Right forelimb (tissue), 1 donor: ENCODE measurements at places on chromosomes 2 and 18.
A peak's percentile ranks its signal among the peaks of the same experiment; 100 is the strongest.

GRCh38 chr18:56108478-56109367 is 520.7 kb upstream of the TCF4 start:
- no peak for DNase-seq

GRCh38 chr18:5771343-5771742 is 124.0 kb downstream of the TMEM200C start:
- DNase-seq, result no peak

DNA sequence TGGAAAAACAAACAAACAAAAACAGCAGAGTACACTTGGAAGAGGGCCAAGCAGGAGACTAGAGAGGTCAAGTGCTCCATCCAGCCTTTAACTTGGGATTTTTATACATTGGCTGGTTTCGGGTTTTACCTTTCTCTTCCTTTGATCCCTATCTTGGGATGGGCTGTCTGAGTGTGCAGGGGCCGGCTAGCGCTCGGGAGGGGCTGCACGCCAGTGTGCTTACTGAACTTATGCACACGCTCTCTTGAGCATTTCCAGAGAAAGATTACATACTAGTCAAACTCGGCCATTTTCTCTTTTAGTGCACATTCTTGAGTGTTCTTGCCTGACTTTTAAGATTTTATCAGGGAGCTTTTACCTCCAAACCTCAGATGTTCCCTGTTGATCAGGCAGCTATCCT is 707.8 kb downstream of the DSC3 start:
- no peak for DNase-seq

DNA sequence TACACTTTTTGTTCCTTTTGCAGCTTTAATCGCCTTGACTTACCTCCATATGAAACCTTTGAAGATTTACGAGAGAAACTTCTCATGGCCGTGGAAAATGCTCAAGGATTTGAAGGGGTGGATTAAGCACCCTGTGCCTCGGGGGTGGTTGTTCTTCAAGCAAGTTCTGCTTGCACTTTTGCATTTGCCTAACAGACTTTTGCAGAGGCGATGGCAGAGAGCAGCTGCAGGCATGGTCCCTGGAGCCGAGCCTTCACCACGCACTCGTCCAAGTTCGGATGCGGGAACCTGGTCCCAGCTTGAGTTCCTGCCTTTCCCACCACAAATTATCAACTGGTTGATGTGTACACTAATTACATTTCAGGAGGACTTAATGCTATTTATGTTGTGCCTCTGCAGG is 232.7 kb downstream of the ALPK2 start:
- no peak for DNase-seq

DNA sequence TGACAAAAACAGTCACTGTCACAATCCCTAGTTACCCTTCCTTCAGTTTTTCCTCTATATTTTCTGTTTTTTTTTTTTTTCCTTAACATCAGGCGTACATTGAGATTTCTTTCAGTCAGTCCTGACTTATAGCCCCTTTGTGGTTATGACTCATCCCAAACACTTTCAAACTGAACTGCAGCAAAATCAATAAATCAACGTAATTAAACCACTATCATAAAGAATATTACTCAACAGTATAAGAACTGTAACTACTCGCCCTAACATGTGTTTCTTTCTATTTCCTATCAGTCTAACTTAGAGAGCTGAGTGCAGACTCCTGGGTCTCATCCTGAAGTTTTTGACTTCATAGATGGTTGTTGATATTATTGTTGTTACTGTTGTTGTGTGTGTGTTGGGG is 523.5 kb downstream of the LRRTM4 start:
- DNase-seq, result no peak

DNA sequence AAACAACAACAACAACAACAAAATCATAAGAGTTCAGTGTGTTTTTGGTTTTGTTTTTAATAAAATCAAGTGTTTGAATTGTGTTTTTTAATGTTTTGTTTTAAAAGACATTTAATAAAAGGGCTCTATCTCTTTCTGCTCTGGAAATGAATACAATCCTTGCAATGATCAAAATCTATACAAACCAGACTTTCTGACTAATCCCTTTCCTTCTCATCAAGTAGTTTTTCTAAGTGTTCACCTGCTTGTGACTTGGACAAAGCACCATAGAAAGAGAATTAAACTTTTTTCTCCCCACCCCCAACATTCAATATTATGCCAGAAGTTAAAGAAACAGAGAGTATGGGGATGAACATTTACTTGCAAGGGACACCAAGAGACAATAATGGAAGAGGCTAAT is 61.4 kb downstream of the KCTD18 start:
- no peak for DNase-seq

GRCh38 chr2:88176352-88176984 is 6.3 kb downstream of the THNSL2 start:
- DNase-seq, result no peak

GRCh38 chr2:239540174-239540573 is 139.4 kb upstream of the HDAC4 start:
- DNase-seq, result no peak

GRCh38 chr2:24342110-24342910 is 18.0 kb downstream of the ITSN2 start:
- no peak for DNase-seq

DNA sequence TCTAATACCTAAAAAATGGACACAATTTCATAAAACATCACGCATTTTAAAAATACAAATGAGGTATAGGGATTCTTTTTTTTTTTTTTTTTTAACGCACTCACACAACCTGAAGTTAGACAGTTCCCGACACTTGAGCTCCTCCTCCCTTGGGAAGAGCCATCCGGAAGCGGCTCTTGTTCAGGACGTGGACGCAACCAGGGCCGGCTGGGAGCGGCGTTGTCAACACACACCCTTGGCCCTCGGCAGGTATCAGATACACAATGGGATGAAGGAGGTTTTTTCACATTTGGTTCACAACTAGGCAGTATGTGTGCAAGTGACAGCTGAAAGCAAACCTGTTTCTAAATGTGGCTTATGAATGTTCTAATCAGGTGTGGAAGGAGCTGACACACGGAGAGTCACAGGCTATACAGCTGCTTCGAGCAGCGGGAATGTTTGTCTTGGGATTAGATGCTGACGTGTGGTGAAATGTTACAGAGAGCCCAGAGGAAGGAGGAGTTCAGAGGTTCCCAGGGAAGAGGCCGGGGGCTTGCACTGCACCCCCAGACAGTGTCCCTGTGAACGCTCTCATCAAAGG is 111.1 kb downstream of the PXDN start:
- DNase-seq, result peak; percentile 15

GRCh38 chr2:69241093-69241492 is 145.9 kb downstream of the GFPT1 start:
- peak; percentile 62 for DNase-seq

DNA sequence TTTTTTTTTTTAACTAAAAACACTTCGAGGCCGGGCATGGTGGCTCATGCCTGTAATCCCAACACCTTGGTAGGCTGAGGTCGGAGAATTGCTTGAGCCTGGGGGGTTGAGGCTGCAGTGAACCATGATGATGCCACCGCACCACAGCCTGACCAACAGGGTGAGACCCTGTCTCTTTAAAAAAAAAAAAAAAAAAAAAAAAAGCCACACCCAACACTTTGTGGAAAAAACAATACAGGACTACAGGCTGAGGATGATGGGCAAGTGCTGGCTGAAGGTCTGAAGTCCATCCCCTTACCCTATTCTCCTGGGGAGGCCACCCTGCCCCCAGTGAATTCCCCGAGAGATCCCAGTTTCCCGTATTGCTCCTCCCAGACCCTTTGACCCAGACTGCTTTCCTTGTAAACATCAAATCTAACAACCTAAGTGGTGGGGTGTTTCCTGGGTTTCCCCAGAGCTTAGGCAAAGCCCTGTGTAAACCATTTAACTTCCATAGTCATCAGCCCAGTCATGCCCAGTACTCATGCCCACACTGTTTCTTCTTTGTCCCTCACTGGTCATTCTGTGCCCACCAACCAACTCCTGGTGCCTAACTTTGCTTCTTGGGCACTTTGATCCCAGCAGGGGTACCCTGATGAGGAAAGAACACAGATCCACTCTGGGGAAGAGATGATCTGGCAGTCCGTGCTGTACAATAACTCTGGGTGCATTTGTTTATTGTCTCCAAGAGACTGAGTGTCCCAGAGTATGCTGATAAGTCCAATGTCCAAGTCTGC is 5.8 kb upstream of the TMEM37 start:
- DNase-seq, result no peak

- no peak for DNase-seq
Measured at GRCh38 chr2:217387776-217388387, 528.0 kb upstream of the TNP1 start.

GRCh38 chr2:39411181-39411944 is 25.7 kb downstream of the MAP4K3 start:
- DNase-seq, result no peak

DNA sequence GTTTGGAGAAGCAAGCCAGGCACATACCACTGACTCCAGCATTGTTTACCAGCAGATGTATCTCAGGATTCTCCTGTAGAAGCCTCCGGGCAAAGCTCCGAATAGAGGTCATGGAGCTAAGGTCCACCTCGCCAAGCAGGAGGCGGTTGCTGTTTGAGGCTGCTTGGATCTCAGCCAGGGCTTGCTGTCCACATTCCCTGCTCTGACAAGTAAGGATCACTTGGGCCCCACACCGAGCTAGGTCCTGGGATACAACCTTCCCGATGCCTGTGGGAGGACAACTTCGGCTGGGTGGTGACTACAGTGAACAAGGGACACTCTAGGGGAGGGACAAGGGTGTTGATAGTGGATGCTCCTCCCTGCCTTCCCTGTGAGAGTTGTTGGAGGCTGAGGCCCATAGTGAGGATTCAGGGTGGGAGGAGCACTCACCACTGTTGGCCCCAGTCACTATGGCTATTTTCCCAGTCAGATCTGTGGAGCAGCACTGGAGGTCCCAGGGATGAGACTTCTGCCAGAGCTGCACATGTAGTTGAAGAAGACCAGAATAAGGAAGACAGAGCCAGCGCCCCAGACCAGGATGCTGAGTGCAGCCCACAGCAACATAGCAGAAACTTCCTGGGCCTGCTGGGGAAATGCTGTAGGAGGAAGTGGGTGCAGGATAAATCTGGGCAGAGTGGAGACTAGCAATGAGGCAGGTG is 8.3 kb downstream of the C2orf81 start:
- DNase-seq, result no peak

- no peak for DNase-seq
Measured at GRCh38 chr2:11478899-11479605, 13.1 kb upstream of the E2F6 start.

DNA sequence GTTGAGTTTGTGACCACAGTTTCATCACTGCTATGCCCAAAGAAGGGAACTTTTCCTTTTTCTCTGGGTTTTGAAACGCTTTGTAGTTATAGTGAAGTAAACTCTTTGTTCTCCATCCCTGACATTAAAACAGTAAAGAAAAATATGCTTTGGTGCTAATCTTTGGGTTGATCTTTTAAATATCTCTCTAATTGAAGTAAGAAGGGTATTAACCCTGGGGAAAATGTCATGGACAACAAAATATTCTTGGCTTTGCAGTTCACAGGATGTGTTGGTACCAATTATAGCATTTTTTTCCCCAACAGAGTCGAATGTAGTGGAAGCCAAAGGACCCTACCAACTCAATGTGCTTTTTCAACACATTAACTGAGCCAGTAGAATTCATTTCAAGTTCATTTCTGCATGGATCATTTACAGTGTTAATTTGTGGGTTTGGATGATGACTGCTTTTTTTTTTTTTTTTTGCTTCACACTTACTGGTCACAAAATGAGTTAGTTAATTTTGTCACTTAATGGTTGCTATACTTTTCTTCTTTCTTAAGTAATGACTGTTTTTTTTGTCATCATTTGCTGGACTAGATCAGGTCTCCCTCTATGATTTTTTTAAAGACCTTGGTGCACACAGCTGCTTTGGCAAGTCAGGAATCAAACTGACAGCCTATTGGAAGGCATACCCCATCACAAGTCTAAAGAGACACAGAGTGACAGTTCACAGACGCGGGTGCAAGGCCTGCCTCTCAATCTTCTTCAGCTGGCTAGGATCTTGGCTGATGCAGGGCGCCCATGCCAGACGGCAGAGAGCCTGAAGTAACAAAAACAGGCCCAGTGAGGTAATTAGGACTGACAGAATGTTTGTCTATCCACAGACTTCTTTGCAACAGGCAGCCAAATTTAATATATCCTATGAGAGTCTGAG is 98.8 kb upstream of the MMADHC start:
- DNase-seq, result no peak

DNA sequence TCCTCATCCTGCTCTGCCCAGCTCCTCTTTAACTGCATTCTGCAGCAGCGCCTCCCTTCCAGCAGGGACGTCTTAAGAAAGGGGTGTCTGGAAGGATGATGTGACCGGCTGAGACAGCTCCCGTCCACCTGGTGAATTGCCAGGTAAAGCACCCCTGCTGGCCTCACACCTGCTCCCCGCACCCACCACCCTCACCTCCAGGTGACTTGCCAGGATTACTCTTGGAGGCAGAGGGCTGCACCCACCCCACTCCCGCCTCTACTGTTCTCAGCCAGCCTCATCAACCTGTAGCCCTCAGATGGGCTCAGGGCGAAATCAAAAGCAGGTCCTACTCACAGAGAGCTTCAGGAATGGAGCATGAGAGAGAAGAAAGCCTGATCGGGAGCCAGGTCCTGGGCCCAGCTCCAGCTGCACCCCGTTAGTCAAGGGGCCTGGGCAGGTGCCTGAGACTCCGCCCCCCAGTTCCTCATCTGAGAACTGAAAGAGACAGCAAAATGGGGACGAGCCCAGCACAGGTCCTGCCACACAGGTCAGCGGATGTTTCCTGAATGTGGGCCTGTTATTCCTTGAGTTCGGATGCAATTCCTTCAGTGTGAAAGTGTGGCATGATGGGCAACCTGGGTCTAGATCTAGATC is 5.6 kb downstream of the ADRA2B start:
- no peak for DNase-seq

- no peak for DNase-seq
Measured at GRCh38 chr2:218745160-218745558, 34.5 kb downstream of the TTLL4 start.

DNA sequence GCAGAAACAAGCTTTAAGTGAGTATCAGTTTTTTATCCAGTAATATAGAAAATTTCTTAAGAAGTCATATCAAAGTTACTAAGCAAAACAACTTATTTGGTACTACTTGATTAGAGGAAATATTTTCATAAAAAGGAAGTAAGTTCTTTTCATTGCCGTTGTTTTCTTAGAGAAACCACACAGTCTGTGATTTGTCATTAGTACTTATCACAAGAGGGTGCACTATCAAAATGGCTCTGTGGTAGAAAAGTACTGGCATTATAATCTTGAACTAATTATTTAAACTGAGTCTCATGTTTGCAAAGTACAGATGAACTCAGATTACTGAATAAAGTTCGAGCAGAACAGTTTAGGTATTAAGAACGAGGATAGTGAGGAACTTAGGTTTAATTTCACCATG is 93.4 kb downstream of the IKZF2 start:
- no peak for DNase-seq
